ENCODE measurements at places on chromosomes 4 and X.

DNA sequence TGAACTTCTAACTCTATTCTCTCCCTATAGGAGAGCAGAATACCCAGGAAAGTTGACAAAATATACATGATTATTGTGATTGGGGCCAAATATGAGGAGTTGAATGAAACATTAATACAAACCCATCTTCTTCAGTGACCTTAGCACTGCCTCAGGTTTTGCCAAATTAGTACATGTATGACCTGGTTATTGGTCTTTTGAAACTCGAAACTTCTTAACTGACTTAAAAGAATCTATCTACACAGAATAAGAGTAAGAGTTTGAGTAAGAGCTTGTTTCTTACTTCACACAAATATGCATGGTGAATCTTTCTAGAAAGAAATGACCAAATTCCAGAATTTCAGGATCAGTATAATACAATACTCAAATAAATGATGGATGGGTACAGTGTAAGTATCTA, 213.0 kb upstream of the GK2 start:
- no peak for DNase-seq

- no peak for DNase-seq
These were observed 38.4 kb upstream of the RASL11B start for GRCh38 chr4:52823702-52824092.

DNA sequence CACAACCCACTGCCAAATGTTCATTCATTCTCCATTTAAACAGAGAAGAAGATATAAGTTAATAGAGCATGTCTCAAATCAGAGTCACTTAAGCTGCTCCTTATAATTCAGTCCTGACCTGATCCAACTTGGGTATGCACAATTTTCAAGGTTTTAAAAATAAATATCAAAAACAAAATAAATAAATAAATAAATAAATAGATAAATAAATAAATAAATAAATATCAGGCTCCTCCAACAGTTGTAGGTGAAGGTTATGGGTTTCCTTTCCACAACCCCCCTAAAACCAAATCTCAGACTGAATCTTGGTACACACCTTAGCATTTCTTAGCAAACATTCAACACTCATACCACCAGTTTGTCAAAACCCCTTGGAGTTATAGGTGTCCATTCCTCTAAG, 204.4 kb downstream of the PARM1 start:
- DNase-seq = no peak

DNA sequence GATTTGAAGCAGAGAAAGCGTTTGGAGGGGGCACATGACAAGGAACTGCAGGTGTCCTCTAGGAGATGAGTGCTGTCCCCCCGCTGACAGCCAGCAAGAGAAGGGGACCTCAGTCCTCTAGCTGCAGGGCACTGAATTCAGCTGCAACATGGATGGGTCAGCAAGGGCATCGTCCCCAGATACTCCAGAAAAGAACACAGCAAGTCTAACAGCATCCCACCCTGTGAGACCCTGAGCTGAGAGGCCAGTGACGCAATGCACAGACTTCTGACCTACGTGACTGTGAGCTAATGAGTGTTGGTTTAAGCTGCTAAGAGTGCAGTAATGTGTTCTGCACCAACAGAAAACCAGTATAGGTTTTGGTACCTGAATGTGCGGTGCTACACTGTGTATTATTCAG, 11.6 kb upstream of the CENPVL2 start:
- no peak for DNase-seq

DNA sequence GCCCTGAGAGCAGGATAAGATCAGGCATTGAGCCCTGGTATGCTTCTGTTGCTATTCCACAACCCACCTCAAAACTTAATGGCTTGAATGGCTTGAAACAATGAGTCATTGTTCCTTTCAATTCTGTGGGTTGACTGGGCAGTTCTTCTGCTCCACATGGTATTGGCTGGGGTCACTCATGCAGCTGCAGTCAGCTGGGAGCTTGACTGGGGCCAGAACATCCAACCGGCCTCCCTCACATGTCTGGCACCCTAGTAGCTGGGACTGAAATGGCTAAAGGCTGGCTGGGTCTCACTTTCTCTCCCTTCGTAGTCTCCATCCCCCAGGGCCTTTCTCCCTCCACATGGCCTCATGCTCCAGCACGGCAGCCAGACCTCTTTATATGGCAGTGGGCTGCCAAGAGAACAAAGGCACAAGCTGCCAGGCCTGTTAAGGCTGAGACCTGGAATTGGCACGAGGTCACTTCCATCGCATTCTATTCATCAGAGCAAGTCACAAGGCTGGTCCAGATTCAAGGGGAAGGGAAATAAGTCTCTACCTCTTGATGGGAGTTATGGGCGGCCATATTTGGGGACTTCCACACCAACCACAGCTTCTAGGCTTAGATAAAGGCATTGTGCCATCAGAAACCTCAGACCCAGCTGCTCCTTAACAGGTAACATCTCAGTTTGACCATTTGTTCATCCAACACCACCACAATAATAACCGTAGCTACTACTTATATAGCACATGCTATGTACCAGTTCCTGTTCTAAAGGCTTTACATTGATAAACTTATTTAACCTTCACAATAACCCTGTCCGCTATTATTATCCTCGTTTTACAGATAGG, 159.7 kb upstream of the ATP6AP2 start:
- DNase-seq = no peak

- no peak for DNase-seq
These were observed 39.5 kb downstream of the EFNB1 start for GRCh38 chrX:68868316-68868715.

DNA sequence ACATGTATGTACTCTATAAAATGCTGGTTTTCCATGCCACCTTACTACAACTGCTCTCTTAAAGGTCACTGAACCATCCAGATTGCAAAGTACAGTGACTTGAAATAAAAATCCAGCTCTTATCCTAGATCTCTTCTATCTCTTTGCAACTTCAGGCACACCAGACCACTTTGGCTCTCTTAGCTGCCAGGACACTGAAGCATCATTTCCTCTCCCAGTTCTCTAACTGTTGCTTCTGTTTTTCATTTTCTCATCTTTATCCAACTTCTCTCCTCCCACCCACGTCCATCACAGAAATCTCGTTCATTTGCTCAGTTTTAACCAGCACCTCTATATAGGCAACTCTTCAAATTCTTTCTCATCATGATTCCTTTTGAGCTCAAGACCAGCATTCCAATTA, 74.3 kb downstream of the METTL14 start:
- no peak for DNase-seq

DNA sequence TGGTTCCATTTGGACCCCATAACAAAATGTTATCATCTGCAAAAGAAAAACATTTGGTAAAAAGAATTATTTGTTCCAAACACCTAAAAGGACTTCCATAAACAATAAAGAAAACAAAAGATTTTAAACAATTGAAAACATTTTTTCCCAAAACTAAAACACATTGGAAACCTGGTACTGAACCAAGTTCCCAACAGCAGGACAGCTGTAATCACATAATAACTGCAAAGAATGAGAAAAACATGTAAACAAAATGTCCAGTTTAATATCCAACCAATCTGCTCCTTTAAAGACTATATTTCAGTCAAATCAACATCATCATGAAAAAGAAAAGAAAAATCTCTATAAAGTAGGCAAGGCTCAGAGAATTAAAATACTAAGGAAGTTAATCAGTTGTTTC, 36.3 kb downstream of the PRDM5 start:
- DNase-seq = no peak

- no peak for DNase-seq
These were observed 66.3 kb downstream of the WWC2 start for GRCh38 chr4:183165376-183165775.

GRCh38 chr4:2245787-2246275, 3.9 kb upstream of the HAUS3 start:
- DNase-seq = no peak

DNA sequence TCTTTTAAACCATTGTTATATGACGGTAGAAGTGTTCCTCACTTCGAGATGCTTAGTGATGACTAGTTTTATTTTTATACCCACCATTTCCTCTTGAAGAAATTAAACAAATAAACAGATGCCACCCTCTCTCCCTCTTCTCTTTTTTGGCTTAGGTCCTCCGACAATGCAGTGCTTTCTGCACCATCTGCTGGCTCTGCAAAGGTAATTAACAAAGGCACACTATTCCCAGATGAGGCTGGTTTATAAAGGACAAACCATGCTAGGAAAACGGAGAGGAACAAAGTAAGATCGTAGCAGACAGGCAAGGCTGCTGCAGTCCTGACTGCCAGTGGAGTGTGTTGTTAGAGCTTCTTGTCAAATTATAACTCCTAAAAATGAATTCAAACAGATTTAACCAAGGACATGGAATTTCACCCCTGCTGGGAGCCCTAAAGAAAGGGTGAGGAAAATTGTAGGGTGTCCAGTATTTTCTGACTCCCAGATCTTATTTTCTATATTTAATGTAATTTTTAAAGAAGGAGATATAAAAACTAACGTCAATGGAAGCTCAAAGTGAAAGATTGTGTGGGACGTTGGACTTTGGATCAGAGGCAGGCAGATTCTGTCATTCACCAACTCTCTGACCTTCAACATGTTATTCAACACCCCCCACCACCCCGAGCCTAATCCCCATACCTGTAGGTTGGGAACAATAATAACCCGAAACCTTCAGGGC, 142.1 kb downstream of the CPEB2 start:
- DNase-seq = no peak

DNA sequence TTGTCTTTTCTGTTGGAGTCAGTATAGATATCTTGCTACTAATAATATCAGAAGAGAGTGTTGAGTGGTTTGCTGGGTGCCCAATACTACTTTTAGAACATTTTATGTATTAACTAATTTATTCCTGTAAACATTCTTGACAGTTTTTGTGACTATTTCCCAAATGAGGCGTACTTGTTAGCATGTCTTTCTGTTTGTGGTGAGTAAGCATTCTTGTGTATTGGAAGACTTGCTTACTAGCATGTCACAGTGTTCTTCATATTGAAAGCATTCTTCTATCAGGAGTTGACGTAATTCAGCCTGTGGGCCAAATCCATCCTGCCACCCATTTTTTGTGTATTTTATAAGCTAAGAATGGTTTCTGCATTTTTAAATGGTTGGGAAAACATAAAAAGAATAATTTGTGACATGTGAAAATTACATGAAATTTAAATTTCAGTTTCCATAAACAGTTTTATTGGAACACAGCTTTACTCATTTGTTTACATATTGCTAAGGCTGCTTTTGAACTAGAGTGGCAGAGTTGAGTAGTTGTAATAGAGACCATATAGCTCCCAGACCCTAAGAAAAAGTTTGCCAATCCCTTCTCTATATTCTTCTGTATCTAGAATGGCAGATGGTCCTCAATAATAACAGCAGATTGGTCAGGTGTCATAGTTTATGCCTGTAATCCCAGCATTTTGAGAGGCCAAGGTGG, 20.4 kb downstream of the REPS2 start:
- no peak for DNase-seq

DNA sequence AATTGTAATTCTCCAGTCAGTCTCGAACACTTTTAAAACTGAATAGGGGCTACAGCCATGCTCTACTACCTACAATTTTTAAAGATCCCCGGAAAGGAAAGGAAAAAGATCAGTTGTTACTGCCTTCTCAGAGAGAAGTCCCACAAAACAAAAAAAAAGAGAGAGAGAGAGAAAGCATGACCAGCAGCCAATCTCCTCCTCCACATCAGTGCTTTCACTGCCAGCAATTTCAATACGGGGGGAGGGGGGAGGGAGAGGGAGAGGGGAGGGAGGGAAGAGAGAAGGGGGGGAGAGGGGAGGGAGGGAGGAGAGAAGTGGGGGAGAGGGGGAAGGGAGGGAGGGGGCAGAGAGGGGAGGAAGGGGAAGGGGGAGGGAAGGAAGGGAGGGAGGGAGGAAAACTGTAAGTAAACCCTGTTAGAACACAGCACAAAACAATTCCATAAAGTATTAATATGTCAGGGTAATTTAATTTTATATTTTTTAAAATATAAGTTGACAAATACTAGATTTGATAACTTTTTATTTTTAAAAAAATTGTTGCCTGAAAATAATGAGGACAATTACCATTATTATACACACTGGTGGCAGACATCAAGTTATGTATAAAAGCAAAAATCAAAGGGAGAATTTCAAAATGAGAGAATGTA, 108.0 kb downstream of the LRBA start:
- no peak for DNase-seq

- DNase-seq = no peak
These were observed 470.2 kb downstream of the SPRY1 start for GRCh38 chr4:123866796-123867195.

DNA sequence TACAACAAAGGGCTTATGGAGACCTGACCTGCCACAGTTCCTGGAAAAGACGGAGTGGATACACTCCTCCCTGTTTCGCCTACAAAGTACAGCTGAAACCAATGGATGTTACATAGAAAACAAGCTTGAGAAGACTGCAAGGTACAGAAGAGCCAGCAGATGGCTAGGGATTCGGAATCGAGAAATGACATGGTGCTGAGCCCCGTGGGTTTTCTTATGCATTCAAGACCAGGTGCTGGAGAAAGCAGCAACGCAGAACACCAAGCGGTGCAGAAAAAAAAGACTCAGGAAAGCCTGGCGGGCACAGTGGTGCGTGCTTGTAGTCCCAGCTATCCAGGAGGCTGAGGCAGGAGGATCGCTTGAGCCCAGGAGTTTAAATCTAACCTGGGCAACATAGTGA, 13.8 kb downstream of the TIMM17B start:
- DNase-seq = no peak

- no peak for DNase-seq
These were observed 255.0 kb downstream of the MAGEB5 start for GRCh38 chrX:26470941-26471340.

GRCh38 chr4:69823481-69824186, 36.3 kb downstream of the SULT1E1 start:
- DNase-seq = peak; percentile 63

DNA sequence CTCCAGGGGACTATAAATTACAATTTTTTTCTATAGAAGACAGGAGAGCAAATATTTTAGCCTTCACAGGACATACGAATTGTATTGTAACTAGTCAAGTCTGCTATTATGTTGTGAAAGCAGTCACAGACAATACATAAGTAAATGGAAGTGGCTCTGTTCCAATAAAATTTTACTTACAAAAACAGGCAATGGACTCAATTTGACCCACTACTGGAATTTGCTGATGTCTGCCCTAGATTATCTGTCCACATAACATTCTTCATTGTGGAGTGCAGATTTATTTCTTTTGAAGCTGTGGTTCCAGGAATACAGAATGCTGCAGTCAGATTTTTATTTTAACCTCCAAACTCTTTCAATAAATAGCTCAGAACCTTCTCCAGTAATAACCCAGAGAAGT, 330.3 kb downstream of the PPP4R3C start:
- no peak for DNase-seq

DNA sequence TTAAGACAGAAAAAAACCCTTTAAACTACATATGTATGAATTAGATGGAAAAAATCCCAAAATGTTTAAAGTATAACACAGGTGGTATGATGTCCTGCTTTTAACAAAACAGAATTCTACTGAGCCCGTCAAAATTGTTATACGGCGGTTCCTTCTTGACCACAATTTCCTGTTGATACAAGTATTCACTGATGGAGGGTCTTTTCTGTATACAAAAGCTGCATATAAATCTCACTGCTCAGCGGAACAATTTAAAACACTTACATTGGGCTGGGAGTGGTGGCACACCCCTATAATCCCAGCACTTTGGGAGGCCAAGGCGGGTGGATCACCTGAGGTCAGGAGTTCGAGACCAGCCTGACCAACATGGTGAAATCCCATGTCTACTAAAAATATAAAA, 62.4 kb downstream of the RPS6KA3 start:
- no peak for DNase-seq

- DNase-seq = peak; percentile 23
These were observed 126.6 kb downstream of the PPP4R3C start for GRCh38 chrX:27336466-27337091.
